ENCODE measurements at places on chromosomes 5 and 9.

GRCh38 chr9:16100537-16101091, 547.8 kb downstream of the CCDC171 start:
- H3K4me3 ChIP-seq = peak overlapping the region; percentile 26
- no peaks in the 10 kb centered on the region for H3K27me3 ChIP-seq
- peak overlapping the region; percentile 94 for H3K27ac ChIP-seq
- DNase-seq = peak; percentile 91
- H3K4me1 ChIP-seq = peaks cover 43% of the 10 kb centered on the region
- no peaks in the 10 kb centered on the region for H3K36me3 ChIP-seq

- DNase-seq = no peak
- H3K27me3 ChIP-seq = peaks cover 31% of the 10 kb centered on the region
- H3K4me1 ChIP-seq = no peaks in the 10 kb centered on the region
- no peaks in the 10 kb centered on the region for H3K36me3 ChIP-seq
- H3K27ac ChIP-seq = no peak overlapping the region
- no peak overlapping the region for H3K4me3 ChIP-seq
Observed at GRCh38 chr9:133201424-133202144, 7.5 kb downstream of the OBP2B start.

- no peaks in the 10 kb centered on the region for H3K36me3 ChIP-seq
- no peak overlapping the region for H3K27ac ChIP-seq
- no peaks in the 10 kb centered on the region for H3K4me1 ChIP-seq
- no peak for DNase-seq
- no peaks in the 10 kb centered on the region for H3K27me3 ChIP-seq
Observed at GRCh38 chr9:117643288-117643654, 60.9 kb upstream of the TLR4 start.

- no peak for DNase-seq
- H3K4me3 ChIP-seq = no peak overlapping the region
- H3K27ac ChIP-seq = no peak overlapping the region
- H3K4me1 ChIP-seq = peaks cover 4% of the 10 kb centered on the region
Observed at GRCh38 chr5:170466988-170467707, 36.7 kb upstream of the KCNIP1 start.

DNA sequence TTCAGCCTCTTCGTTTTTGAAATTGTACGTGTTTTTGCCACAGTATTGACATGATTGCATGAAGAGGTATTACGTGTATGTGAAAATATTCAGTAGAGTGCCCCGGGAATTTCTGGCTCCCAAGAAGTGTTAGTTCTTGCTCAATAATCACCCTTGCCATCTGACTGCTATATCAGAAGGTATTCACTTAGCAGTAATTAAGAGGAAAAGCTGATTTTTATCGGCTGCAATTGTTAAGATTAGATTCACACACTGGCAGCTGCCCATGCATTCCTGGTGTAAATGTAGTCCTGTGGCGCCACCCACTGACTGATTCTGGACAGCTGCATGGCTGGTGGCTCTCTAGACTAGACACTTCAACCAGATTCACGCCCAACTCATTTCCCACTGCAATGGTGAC, 440.1 kb upstream of the ADAMTS16 start:
- H3K4me1 ChIP-seq = no peaks in the 10 kb centered on the region
- DNase-seq = peak; percentile 66
- H3K27me3 ChIP-seq = no peaks in the 10 kb centered on the region

- H3K27ac ChIP-seq = no peak overlapping the region
- no peaks in the 10 kb centered on the region for H3K36me3 ChIP-seq
- no peaks in the 10 kb centered on the region for H3K4me1 ChIP-seq
Observed at GRCh38 chr5:111854186-111854585, 97.2 kb upstream of the NREP start.

DNA sequence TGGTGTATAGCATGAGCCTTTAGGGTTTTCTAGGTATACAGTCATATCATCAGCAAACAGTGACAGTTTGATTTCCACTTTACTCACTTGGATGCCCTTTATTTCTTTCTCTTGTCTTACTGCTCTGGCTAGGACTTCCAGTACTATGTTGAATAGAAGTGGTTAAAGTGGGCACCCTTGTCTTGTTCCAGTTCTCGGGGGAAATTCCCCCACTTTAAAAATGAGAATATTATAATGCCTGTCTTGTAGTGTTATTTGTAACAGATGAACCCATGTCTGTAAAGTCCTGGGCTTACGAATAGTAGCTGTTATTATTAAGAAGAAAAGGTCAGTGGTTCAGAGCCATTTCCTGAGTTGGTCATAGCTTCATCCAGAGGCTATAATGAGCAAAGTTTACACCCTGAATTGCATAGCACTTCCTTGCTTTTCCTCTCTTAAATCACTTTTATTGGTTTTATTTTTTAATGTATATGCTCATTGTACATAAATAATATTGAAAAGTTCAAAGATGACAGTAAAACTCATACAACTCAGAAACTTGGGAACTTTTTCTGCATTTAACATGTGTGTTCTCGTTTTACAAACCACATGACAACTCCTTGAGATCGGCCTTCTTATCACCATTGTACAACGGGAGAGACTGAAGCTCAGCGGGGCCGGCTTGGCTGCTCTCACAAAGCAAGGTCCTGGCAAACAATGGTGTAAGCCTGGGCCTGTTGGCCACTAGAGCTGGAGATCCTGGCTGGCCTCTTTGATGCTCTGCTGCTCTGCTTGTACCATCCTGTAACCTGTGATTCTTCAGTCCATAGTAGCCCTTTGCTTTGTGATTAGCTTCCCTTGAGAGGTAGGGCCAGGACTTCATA, 85.2 kb downstream of the CYFIP2 start:
- H3K27me3 ChIP-seq = no peaks in the 10 kb centered on the region
- no peak for DNase-seq
- H3K4me1 ChIP-seq = no peaks in the 10 kb centered on the region
- H3K27ac ChIP-seq = no peak overlapping the region

DNA sequence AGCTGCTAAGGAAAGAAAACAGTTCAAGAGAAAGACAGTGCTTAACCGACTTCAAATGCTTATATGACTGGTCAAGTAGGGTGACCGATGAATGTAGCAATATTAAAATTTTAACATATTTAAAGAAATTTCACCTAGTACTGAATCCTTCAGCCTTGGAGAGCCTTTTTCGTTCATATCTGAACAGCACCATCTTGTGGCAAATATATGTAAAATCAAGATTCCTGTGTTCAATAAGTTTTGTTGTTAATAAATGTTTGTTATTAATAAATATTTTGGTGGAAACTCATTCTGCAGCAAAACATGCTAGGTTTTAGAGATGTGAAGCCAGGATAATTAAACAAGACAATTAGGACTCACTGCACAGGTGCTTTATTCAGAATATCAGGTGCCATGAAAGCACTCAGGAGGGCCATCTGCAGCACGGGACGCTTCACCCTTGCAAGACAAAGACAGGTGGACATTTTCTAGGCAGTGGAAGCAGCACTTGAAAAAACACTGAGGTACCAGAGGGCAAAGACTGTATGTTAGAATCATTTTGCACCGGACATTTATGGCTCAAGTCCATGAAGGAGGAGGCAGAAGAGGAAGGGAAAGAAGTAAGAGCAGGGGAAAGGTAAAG, 15.6 kb downstream of the TICAM2 start:
- DNase-seq = peak; percentile 55
- no peak overlapping the region for H3K4me3 ChIP-seq
- no peaks in the 10 kb centered on the region for H3K4me1 ChIP-seq
- 0 out of 2 replicates have a peak, but pooled peaks cover 2% of the 10 kb centered on the region for H3K36me3 ChIP-seq
- no peak overlapping the region for H3K27ac ChIP-seq

DNA sequence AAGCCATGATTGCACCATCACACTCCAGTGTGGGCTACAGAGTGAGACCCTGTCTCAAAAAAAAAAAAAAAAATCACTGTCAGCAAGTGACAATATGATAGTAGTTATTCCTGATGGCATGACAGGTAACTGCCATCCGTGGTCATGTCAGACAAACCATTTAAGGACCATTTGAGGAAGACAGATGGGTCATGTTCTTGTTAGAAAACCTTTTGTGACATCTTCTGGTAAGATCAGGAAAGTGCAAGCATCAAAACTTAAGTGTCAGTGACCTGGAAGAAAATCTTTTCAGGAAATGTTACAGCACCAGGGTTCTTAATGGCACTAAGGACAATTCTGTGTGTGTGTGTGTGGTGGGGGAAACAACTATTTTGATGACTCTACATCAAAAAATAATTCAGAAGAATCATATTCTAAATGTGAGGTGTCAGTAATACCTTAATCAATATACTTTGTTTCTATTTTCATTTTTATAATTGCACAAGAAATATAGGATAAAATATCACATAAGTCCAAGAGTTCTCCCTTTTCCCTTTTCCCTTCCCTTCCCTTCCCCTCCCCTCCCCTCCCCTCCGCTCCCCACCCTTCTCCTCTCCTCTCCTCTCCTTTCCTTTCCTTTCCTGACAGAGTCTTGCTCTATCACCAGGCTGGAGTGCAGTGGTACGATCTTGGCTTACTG, 17.8 kb downstream of the SLC38A9 start:
- H3K27ac ChIP-seq = no peak overlapping the region
- no peaks in the 10 kb centered on the region for H3K4me1 ChIP-seq
- H3K36me3 ChIP-seq = peaks cover 10% of the 10 kb centered on the region
- H3K4me3 ChIP-seq = no peak overlapping the region

DNA sequence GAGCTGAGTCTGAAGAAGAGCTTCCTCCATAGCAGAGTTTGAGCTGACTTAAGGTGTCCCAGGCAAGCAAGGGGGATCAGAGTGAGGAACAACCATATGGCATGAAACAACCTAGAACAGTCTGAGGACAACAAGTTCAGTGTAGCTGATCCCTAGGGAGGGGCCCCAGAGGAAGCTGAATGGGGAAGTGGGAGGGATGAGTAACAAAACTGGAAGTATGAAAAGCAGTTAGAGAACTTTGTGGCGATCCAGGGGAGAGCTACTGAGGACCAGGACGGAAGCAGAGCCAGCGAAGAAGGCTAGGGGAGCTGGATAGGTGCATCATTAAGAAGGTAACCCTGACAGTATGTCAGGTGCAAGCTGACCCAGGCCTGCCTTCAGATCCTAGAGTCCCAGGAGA, 580.8 kb downstream of the BNC2 start:
- no peak overlapping the region for H3K27ac ChIP-seq
- peaks cover 6% of the 10 kb centered on the region for H3K4me1 ChIP-seq
- DNase-seq = no peak
- H3K36me3 ChIP-seq = no peaks in the 10 kb centered on the region
- no peak overlapping the region for H3K4me3 ChIP-seq

GRCh38 chr9:27433631-27434325, 90.3 kb upstream of the IFNK start:
- no peaks in the 10 kb centered on the region for H3K4me1 ChIP-seq
- no peak for DNase-seq
- no peaks in the 10 kb centered on the region for H3K36me3 ChIP-seq
- H3K4me3 ChIP-seq = no peak overlapping the region

DNA sequence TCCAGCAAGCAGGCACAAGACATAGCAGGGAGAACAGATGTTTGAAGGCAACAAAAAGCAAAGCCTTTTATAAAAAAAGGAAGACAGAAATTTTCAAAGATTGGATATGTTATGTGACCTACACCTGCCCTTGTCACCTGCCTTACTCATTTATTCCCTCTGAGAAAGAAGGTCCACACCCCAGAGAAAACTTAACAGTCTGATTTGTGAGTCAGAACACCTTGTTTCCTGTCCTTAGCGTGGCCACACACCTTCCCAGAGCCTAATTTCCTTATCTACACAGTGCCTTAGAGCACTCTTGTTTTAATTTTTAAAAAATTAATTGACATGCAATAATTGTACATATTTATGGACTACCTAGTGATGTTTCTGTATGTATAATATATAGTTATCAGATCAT, 419.0 kb upstream of the DAB2 start:
- no peak overlapping the region for H3K27ac ChIP-seq
- H3K4me1 ChIP-seq = no peaks in the 10 kb centered on the region
- no peak overlapping the region for H3K4me3 ChIP-seq

GRCh38 chr5:159333545-159333925, 3.2 kb upstream of the IL12B start:
- DNase-seq = no peak
- H3K4me3 ChIP-seq = no peak overlapping the region
- no peaks in the 10 kb centered on the region for H3K27me3 ChIP-seq
- peaks cover 8% of the 10 kb centered on the region for H3K4me1 ChIP-seq
- H3K27ac ChIP-seq = no peak overlapping the region

DNA sequence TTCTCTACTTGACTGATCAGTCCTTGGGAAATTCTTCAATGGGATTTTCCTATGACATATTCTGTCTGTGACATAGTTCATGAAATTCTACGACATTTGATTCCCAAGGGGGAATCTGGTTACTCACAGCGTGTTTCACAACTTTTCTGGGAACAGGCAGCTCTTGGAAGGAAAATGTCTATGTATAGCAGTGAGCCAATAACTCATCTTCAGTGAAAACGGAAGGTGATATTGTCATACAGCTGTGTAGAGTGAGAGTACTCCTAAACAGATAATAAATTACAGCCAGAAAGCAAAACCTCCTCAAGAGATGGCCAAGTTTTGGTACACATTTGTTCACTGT, 91.4 kb downstream of the C9orf152 start:
- no peaks in the 10 kb centered on the region for H3K36me3 ChIP-seq
- H3K27me3 ChIP-seq = no peaks in the 10 kb centered on the region
- H3K4me3 ChIP-seq = no peak overlapping the region
- H3K27ac ChIP-seq = no peak overlapping the region
- DNase-seq = no peak

- H3K27me3 ChIP-seq = no peaks in the 10 kb centered on the region
- H3K4me3 ChIP-seq = no peak overlapping the region
- no peak for DNase-seq
Observed at GRCh38 chr9:37029776-37030610, 4.1 kb downstream of the PAX5 start.

DNA sequence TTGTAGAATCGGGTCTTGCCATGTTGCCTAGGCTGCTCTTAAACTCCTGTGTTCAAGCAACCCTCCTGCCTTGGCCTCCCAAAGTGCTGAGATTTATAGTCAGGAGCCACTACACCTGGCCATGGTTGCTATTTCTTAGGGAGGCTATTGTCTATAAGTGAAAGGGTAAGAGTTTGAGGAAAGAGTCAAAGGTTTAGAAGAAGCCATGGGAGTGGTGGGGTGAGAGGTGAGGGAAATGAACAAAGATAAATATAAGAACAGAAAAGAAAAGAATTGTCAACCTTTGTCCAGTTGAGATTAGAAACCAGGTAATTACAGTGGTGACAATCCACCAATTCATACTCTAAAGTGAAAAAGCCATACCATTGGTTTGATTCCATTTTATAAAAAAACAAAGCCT, 32.6 kb upstream of the RANBP6 start:
- H3K36me3 ChIP-seq = no peaks in the 10 kb centered on the region
- H3K4me1 ChIP-seq = no peaks in the 10 kb centered on the region
- H3K27ac ChIP-seq = no peak overlapping the region
- H3K27me3 ChIP-seq = no peaks in the 10 kb centered on the region

DNA sequence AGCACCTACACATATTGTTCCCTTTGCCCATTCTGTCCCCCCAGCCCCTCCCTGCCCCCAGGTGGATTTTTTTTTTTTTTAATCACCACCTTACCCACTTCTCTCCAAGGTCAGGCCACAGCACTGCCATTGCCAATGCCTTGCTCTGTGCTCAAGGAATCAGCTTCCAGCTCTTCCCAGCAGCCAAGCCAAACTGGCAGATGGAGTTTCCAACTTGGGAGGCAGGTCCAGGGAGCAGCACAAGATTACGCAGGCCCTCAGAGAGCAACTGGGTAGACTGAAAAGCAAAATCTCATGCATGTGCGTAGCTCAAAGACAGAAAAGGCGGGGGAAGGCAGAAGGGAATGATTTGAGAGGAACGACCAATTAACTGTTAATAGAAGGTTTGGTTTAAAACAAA, 15.1 kb downstream of the GRHPR start:
- H3K4me3 ChIP-seq = no peak overlapping the region
- no peak overlapping the region for H3K27ac ChIP-seq
- no peaks in the 10 kb centered on the region for H3K27me3 ChIP-seq
- no peaks in the 10 kb centered on the region for H3K4me1 ChIP-seq
- DNase-seq = no peak
